ENCODE measurements at places on chromosomes 7 and 10.

DNA sequence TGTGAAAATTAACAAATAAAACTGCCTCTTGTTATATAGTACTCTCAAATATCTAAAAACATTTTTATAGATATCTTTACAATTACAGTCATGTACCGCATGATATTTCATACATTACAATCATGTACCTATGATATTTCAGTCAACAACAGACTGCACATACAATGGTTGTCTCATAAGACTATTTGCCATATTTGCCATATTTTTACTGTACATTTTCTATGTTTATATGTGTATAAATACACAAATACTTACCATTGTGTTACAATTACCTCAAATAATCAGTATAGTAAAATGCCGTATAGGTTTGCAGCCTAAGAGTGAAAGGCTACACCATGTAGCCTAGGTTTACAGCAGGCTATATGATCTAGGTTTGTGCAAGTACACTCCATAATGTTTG lies 336.0 kb upstream of the PCDH15 start:
- no peak for DNase-seq

DNA sequence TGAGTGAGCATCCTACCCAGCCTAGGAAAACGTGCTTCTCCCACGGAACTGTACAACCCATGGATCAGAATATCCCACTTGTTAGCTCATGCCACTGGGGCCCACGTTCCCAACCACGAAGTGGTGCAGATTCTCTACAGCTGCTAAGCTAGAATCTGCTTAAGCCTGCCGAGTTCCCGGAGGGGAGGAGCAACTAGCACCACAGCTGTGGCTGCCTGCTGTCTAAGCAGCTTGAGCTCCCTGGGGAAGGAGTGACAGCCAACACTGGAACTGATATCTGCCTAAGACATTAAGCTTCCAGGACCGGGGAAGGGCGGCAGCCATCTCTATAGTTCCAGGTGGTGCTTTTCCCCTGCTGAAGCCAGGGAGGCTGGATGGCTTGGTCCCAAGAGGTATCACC lies 334.7 kb upstream of the CHRM2 start:
- DNase-seq, result no peak

- DNase-seq, result no peak
Observed at GRCh38 chr7:18890134-18890533, 227.3 kb downstream of the TWIST1 start.

- DNase-seq, result peak; percentile 46
Observed at GRCh38 chr10:14761372-14761771, 13.3 kb downstream of the FAM107B start.

- DNase-seq, result no peak
Observed at GRCh38 chr10:132443983-132444876, 47.2 kb downstream of the PWWP2B start.

DNA sequence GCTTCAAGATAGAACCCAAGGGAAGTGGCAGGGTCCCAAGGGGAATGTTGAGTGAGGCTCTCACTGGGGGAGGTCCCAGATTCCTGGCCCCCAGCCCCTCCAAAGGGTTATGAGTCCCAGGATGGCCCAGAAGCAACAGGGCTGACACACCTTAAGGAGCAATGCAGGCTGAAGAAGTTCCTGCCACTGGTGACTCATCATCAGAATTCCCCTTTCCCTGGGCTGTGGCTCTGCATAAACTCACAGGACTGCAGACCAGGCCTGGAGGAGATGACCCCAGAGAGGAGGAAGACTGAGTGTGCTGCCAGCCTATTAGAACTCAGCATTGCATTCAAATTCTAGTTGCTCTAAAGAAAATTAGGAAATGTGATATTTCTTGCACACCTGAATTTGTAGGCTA lies 126.7 kb downstream of the DPP6 start:
- DNase-seq, result no peak

- no peak for DNase-seq
Observed at GRCh38 chr7:145928937-145929336, 187.7 kb upstream of the CNTNAP2 start.

GRCh38 chr7:28483112-28483511 lies 70.8 kb downstream of the CREB5 start:
- no peak for DNase-seq

DNA sequence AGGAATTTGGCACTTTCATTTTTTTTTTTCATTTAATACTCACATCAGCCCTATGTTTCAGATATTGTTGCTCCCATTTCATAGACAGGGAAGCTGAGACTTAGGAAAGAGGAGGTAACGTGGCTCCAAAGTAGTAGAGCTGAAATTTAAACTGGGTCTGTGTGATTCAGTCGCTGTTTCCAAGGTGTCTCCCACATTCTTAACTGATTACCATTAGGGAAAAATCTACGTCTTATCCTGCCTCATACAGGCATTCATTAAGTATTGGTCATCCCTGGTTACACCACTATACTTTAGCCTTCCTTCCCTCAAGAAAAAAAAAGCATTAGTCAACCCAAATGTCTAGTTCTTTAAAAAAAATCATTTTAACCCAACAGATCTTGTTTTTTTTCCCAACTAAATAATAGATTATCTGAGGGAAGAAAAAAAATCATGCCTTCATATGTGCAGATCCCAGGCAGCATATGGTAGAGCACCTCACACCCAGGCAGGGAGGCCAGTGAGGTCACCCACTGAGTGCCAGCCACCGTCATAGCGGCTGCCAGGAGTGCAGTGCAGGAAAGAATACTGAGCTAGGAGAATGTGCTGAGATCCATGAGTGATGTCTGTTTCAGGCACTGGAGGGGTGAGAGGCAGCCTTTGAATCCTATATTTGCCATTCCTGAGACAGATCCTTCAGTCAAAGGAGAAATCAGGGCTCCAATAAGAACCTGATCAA lies 59.0 kb upstream of the SORCS3 start:
- no peak for DNase-seq

DNA sequence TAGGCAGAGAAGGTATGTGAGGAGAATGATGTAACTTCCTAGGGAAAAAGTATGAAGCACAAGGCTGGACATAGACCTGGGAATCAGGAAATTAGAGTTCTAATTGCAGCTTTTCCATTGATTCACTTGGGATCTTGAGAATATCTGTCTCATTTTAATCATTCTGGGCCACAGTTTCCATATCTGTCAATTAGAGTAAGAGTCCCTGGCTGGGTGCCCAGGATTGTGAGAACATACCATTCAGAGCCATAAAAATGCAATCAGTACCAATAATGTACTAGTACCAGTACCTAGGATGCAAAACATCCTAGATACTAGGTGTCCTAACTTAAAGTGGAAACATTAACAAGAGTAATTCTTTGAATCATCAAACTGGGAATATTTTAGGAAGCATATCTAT lies 29.6 kb downstream of the CAV1 start:
- DNase-seq, result no peak

DNA sequence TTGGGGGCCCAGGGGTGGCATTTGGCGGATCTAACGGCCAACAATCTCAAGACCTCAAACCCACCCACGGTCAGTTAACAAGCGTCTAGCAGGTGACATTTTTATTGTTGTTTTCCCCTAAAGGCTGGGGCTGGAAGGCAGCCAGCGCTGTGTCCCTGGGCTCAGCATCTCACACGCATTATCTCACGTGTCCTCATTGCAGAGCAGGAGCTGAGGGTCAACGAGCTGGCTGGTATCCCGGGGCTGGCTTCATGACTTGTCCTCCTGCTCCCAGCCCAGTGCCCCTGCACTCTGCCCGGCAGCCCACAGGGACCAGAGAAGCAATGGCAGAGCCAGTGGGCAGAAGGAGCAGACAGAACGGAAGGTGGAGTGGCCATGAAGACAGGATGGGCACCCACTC lies 54.4 kb upstream of the TMEM273 start:
- no peak for DNase-seq

DNA sequence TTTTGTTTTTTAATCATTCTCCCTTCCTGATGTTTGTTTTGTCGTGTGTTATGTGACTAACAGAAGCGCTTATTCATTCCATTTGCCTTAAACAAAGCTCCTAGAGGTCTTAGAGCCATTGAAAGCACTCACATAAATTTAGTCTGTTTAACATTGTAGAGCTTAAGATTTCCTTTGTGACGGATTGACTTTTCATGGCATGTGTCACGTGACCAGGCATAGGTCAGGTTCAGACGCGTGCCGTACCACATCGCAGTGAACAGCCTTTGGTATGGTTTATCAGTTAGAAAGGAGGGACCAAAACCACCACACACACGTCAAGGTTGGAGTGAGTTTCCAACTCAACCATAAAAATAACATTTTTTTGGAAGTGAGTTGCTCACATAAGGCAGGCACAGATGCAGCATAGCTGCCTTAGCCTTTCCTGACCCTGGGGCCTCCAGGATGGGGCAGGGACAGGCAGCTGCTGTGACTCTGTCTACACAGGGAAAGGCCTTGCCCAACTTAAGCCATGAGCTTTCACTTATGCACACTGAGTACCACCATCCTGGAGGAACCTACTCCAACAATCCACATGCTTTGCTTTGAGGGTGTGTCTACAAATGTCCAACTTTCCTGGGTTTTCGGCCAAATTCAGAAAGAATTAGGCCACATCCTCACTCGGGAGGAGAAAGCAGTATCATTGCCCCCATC lies 55.5 kb downstream of the WDFY4 start:
- no peak for DNase-seq

GRCh38 chr10:132175408-132175807 lies 11.3 kb upstream of the DPYSL4 start:
- no peak for DNase-seq

DNA sequence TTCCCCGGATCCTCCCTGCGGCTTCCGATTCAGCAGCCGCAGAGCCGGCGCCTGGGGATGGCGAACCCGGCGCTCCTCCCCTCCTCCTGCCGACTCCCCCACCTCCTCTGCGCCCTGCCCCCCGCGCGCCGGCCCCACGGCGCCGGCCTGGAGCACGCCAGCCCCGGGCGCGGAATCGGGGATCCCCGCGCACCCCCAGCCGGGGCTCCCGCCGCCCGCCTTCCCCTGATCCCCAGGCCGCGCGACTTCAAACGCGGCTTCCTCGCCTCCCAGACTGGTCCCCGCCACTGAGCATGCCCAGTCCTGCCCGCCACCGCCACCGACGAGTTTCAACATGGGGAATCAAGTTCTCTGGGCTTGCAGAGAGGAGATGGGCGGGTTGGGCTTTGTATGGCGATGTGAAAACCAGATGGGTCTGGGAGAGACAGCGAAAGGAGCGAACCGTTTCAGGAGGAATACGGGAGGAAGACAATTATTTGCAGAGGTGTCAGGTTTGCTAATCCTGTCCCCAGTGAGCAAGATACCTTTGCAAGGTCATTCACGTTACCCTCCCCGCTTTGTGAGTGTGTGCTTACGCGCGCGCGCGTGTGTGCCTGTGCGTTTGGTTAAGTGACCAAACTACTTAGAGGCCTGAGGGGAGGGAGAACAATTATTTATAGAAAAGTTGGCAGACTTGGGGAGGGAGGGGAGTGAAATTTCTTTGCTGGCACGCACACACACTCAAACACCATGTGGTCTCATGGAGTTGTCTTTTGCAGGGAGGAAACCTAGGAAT lies at the start of gene PANK1:
TSS of gene PANK1 (minus strand) at position 276 of the 775 bp plus-strand sequence. CDS start 351 bp downstream, outside the sequence.
- DNase-seq, result peak; percentile 73

DNA sequence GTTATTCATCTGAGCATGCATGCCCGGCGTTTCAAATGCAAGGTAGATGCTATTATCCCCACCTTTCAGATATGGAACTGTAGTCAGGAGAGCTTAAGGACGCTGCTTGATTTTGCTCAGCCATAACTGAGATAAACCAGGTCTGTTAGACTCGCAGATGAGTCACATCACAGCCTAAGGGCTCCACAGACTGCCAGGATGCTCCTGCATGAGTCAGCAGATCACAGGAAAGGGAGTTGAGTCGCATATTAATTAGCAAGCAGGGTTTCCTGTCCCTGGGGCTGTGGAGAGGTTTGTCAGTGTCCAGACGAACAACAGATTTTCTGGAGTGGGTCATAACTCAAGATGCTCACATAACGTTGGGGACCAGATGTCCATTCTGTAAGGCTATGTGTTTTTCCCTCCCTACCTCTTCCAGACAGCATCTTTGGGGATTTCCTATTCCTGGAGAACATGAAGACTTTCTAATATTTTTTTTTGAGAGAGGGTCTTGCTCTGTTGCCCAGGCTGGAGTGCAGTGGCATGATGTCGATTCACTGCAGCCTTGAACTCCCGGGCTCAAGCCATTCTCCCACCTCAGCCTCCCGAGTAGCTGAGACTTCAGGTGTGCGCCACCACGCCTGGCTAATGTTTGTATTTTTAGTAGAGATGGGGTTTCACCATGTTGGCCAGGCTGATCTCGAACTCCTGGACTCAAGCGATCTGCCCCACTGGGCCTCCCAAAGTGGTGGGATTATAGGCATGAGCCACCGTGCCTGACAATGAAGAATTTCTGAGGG lies 36.7 kb downstream of the PFKFB3 start:
- peak; percentile 46 for DNase-seq

DNA sequence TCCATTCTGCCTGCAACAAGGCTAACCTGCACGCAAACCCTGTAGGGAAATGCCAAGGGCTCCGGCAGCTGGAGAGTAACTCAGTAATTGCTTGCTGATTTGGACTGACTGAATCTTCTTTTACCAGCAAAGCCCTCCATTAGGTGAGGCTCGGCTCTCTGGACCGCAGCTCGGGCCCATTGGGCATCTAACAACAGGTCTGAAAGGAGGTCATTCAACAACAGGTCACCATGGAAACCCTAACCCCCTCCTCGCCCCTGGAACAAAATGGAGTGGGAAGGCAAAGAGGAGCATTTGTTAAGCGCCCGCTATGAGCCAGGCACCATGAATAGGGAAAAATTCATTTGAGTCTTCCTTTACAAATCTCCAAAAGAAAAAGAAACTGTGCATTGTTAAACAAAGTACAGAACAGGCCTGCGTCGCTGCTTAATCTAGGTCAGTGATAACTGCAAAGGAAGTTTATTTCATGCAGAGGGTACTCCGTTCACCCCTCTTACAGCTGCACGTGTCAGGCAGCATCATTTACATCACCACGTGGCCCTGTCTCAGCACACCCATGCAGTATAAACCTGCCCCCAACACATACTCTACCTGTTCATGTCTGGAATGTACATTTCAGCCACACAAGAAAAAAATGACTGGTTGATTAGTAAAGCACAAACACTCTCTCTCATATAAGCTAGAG lies 248.8 kb upstream of the NEBL start:
- no peak for DNase-seq

DNA sequence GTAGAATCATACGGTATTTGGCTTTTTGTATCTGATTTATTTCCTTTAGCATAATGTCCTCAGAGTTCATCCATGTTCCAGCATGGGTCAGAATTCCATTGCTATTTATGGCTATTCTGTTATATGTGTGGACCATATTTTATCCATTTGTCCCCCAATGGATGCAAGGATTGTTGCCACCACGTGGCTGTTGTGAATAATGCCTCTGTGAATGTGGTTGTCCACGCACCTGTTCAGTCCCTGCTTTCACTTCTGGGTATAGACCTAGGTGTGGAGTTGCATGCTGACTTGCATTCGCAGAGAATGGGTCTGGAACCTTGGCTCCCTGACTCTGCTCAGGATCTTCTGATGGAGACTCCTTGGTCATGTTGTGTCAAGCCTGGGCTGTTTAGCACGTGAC lies 199.9 kb downstream of the CAMK1D start:
- no peak for DNase-seq

DNA sequence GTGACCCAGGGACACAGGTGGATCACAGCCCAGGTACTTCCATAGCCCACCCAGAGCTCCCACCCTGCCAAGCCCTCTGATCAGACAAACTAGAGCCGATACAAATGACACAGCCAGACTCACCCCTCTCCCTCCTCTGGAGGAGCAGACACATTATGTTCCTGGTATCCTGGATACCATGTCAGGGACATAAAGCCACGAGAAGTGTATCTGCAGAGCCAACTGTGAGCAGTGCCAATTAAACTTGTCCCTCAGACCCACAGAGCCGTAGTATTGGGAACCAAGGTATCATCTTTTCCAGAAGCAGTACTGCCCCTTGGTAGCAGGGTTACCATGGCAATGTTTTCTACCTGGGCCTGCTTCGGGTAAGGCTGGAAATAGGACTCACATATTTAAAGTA lies 47.3 kb upstream of the CPXM2 start:
- no peak for DNase-seq

Data from inflammatory macrophage treated with lipopolysaccharide for 1 hour (primary cell).